ENCODE measurements at places on chromosomes 6 and 20.
A peak's percentile ranks its signal among the peaks of the same experiment; 100 is the strongest.

DNA sequence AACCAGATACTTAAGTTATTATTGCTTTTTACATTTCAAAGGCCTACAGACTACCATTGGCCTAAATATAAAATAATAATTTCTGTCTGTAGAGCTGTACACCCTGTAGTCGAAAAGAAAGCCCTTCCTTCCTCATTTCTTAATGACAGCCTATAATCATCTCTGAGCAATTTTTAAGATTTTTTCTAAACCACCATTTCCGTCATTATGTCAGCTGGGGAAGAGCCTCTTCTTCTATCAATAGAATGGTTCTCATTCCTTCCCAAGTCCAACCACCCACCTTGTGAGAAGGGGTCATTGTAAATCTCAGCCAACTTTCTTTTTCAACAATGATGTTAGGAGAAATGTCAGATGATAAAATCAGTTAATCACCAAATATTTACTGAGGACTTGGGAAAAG, 91.8 kb downstream of the PLEKHG1 start:
- DNase-seq = no peak

- no peak for DNase-seq
Observed at GRCh38 chr6:36924131-36924530, 30.4 kb upstream of the PI16 start.

GRCh38 chr6:15698471-15698870, 35.6 kb upstream of the DTNBP1 start:
- no peak for DNase-seq

GRCh38 chr20:35767683-35768481, 3.9 kb upstream of the PHF20 start:
- DNase-seq = peak; percentile 78

Measured in sciatic nerve (tissue), 2 donors.